Stimulated activated CD4-positive, alpha-beta T cell treated with anti-CD3 and anti-CD28 coated beads, Interleukin-15, amount 100 ng/mL, for 1 hour (primary cell): ENCODE measurements at places on chromosomes 11 and 22.

- no peak for DNase-seq
Observed at GRCh38 chr22:44449061-44449682, 48.9 kb downstream of the RTL6 start.

DNA sequence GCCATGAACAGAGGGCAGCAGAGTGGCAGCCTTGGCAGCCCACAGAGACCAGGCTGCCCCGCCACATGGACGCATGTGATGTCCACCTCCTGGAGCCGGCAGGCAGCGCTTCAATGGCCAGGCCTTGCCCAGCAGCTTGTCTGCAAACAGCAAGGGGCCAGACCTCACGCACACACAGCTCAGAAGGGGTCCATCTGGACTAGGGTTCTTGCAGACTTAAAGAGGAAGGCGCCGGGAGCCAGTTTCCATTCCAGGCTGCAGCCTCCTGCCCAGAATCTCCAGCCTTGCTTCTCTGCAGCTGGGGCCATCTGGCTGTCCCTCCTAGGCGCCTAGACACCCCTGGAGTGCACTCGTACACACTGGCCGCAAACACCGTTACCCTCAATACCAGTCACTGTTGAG, 91.9 kb upstream of the TMEM45B start:
- no peak for DNase-seq

DNA sequence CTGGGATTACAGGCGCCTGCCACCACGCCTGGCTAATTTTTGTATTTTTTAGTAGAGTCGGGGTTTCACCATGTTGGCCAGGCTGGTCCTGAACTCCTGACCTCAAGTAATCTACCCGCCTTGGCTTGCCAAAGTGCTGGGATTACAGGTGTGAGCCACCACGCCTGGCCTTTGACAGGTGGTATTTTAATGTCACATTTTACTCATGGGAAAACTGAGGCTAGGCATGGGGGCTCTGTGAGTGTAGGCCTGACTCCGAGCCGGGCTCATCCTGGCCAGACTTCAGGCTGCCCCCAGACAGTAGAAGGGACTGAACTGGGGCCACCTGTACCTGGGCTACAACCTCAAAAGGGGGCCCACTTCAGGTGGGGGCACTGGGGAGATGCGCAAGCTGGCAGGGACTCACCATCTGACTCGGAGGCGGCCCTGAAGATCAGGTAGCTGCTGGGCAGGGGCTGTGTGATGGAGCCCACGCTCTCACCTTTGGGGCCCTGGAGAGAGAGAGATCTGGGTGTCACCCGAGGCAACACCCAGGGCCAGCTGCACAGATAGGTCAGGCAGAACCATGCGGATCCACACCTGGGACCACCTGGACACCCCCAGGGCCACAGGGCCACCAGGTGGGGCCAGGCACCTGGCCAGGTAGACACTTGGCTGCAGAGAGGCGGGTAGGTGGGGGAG, 45.8 kb downstream of the OSBPL5 start:
- no peak for DNase-seq

DNA sequence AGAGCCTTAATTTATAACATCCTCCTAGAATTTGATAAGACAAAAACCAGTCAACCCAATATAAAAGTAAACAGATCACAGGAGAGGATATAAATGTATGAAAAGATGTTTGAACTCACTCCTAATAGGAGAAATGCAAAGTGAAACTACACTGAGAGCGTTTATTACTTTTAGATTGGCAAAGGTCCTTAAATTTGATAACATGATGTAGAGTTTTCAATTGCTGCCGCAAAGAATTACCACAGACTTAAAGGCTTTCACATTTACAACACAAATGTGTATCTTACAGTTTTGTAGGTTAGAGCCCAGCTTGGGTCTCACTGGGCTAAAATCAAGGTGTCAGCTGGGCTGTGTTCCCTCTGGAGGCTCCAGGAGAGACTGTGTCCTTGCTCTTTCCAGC, 9.1 kb upstream of the POU2AF2 start:
- no peak for DNase-seq
